ENCODE measurements at places on chromosomes 1 and 21.

GRCh38 chr1:51867479-51868232, 10.9 kb downstream of the NRDC start:
- no peak for DNase-seq

DNA sequence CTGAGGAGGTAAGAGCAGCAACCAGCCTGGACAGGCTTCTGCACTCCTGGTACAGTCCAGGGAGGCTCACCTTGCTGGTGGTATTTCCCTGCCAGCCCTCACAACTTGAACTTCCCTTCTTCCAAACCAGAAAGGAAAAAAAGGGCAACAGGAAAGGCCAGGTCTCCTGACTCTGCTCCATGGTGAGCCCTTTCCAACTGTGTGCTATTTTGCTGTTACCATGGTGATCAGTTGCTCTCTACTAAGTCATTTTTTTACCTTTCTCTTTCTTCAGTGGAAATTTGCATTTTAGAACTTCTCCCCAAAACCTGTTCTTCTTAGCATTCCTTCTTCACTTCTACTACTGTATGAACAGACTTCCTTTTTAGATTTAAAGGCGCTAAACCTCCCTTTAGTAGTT, 164.3 kb downstream of the GRIK1 start:
- DNase-seq = no peak

DNA sequence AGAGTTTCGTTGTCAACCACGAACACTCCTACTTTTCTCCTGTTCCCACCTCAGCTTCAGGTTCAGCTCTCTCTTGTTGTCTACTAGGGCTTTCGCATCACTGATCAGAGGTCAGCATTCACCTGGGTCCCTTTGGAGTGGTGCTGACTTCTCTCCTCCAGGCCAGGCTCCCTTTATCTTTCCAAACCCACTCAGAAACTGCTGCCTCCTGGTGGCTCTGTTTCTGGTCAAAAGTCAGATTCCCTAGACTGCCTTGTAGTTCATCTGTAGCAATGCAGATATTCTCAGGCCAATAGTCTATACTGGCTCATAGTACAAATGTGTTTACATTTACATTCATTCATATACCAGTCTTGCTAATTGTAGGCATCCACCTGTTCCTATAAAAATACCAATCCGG, 6.4 kb upstream of the ERI3 start:
- DNase-seq = no peak

DNA sequence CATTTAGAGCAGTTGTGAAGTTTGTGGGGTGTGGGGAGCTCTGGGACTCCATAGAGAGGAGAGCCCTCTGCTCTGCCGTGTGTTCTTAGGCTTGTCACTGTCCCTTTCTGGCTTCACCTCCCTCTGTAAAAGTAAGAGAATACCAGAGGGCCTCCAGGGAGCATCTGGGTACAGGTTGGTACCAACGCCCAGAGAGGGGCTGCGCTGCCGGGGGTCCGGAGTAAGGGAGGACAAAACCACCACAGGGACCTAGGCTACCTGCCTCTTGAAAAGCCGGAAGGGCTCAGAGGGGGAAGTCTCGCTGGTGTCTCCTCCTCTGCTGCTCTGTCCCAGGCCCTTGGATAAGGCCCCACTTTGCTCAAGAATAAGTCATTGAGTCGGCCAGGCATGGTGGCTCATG, 3.1 kb upstream of the TINAGL1 start:
- DNase-seq = no peak

GRCh38 chr1:48062353-48062752, 65.2 kb upstream of the TRABD2B start:
- no peak for DNase-seq

- DNase-seq = no peak
Measured at GRCh38 chr1:240000634-240001033, 91.0 kb upstream of the FMN2 start.

DNA sequence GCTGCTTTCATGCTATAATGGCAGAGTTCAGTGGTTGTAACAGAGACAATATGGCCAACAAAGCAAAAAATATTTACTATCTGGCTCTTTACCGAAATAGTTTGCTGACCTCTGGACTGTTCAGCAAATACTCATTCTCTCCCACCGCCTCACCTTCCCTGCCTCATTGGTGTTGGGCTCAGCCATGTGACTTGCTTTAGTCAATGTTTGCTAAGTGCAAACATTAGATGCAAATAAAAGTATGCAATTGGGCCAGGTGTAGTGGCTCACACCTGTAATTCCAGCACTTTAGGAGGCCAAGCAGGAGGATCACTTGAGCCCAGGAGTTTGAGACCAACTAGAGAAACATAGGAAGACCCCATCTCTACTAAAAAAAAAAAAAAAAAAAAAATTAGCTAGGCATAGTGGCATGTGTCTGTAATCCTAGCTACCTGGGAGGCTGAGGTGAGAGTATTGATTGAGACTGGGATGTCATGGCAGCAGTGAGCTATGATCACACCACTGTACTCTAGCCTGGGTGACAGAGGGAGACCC, 55.1 kb downstream of the RPL5 start:
- no peak for DNase-seq
